ENCODE measurements at places on chromosomes 4 and X. TPM values are rescaled to one million over a fixed set of nuclear protein-coding genes. Genes with fewer than 3 reads are reported as not detected.

DNA sequence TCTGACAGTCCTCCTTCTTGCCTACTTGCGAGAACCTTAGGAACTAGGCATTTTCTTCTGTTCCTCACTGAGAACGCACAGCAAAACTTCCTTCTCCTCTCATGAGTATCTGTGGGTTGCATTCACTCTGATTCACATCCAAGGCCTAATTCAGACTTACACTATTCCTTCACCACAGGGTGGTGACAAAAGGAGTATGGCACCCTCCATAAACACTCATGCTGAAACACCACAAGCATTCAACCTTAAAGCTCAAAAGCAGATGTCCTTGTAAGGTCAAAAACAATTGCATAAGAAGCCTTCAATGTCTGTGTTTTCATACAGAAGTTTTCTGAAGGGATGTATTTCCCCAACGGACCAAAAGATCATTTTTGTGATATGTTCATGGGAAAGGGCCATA is 147.3 kb downstream of the CORIN start:
- no peak for DNase-seq

- peak; percentile 35 for DNase-seq
These were observed 61.3 kb upstream of the CRMP1 start for GRCh38 chr4:5954056-5954760.

- no peak for DNase-seq
These were observed 4.2 kb downstream of the LNX1 start for GRCh38 chr4:53587135-53587534.

DNA sequence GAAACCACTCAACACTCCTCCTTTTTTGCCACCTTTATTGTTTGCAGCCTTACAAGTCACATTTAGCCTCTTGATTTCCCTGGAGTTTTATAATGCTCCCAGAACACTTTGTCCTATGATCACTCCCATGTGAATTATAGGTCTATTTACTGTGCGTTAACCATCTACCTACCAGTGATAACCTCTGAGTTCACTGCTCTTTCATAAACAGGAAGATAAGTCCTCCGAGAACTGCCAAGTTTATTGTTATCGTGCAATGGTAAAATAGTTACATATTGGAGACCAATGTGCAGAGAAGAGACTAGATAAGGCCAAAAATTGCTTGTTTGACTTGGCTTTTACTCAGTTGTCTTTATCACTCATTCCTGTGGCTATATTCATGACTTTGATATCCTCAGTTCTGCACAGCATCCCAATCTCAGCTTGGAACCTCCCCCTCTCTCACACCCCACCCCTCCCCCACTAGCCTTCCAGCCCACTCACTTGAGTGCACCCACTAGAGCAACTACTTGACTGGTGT is 12.9 kb upstream of the NUDT9 start:
- DNase-seq, result no peak

- no peak for DNase-seq
These were observed 1045.6 kb downstream of the GLUD2 start for GRCh38 chrX:122092978-122093377.

DNA sequence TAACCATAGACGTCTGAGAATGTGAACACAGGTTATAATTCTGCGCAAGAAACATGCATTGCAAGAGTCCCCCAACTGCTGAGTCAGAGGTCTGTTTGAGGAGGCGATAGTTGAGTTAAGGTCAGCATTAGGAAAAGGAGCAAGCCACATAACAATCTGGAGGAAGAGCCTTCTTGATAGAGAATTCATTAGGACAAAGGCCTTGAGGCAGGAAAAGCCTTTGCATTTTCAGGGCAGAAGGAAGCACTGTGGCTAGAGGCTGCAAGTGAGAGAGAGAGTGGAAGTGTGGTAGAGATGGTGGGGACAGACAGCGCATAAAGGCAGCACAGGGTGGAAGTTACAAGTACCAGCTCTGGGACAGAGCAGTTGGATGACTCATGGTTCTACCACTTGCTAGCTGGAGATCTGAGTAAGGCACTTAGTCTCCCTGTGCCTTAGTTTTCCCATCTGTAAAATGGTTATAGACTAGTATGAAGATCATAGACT is 125.8 kb upstream of the LNX1 start:
- no peak for DNase-seq

DNA sequence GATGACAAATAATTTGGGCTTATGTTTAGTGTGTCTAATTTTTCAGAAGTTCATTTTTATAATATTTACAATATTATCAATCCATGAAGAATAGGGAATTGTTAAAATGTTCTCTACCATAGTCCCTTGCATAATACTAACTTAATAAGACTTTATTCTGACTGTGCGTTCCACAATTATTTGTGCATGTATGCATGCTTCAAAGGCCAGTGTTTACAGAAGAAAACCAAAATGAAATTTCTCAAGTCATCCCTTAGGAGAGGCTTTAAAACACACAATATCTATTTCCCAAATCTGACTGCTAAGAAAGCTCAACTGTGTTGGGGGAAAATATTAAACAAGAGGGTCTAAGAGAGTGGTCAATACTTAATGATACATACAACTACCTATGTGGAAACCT is 226.3 kb upstream of the ANKRD50 start:
- DNase-seq, result no peak

- peak; percentile 58 for DNase-seq
These were observed 21.9 kb downstream of the FHIP1A start for GRCh38 chr4:151430740-151431457.

- DNase-seq, result no peak
These were observed 90.7 kb upstream of the S100G start for GRCh38 chrX:16559206-16559619.

ESX1 gene
- total RNA-seq, result not detected

DNA sequence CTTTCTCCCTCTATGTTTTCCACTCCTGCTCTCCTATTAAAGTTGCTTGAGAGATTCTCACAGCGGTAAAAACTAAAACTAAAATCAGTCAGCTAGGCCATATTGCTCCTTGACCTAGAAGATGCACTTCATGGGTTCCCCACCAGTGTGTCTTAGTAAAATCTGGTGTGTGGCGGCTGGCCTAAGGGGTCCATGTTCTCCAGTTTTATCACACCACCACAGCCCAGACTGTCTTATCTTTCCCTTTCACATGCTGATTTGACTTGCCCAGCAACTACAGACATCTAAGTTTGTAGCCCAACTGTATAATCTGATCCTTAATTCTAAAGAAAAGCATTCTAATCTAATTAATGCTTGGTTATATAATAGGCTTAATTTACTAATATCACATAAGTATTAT is 68.0 kb downstream of the ATP8A1 start:
- no peak for DNase-seq

- DNase-seq, result no peak
These were observed 88.4 kb upstream of the AFF2 start for GRCh38 chrX:148412006-148412405.

- DNase-seq, result no peak
These were observed 154.4 kb upstream of the KLF3 start for GRCh38 chr4:38509551-38509950.

DNA sequence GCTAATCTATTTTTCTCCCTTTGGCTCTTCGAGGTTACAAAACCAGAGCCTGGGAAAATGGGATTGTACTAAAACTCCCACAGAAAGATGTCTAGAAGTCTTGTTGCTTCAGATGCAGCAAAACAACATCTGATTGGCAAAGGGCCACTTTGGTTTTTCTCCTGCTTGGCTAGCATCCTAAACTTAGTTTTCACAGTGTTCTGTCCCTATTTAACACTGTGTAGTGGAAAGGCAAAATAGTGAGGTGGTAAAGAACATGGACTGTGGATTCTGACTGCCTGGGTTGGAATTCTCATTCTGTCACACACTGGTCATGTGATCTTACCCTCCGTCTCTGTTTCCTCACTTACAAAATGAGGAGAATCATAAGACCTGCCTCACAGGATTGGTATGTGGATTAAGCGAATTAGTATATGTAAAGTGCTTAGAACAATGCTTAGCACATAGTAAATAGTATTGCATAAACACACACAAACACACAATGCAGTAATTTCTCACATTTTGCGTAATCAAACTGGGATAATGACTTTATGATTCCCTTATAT is 23.5 kb downstream of the TIGD2 start:
- no peak for DNase-seq

GRCh38 chr4:65343342-65343741 is 326.9 kb downstream of the EPHA5 start:
- no peak for DNase-seq

DNA sequence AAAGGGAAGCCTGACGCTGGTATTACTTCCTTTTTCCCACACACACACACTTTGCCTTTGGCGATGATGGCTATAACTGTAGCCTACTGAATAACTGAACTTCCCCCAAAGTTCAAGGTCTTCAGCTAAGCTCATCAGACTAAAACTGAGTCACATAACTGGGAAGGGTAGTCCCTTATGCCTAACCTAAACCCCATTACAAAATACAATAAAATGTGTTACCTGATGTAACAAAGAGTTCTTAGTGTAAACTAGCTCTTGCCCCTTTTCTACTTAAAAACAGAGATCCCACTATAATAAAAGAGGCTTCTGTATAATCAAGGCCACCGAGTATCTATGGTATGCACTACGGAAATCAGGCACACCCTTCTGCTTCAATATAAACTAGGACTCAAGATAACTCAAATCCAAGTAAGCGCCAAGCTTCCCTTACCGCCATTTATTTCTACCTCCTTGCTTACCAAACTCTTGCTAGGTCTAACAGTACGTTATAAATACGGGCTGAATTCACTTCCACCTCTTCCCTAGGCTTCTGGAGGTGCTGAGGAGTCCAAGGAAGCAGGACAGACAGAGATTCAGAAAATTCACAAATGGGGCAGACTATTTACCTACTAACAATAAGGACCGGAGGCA is 2.4 kb downstream of the OTUD4 start:
- DNase-seq, result no peak

RHOXF2 gene
- total RNA-seq, result not detected

MMRN1 gene
- not detected for total RNA-seq

DNA sequence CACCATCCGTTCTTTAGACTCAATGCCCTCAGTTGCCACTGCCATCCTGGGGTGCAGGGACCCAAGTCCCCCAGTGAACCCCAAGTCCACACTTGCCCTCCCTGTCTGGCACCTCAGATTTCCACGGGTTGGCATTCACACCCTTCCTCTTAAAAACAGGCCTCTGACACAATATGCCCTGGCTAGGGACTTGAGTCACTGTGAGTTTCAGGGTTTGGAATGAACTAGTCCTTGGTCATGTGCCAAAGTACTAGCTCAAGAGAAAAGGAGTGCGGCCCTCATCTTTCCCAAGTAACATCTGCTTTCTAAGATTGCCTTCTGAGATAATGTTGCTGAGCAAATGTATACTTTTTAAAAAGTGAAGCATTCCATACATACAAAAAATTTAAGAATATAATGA is 134.0 kb downstream of the MID1 start:
- no peak for DNase-seq

GRCh38 chr4:56086073-56086541 is 137.4 kb downstream of the CEP135 start:
- DNase-seq, result peak; percentile 63

DNA sequence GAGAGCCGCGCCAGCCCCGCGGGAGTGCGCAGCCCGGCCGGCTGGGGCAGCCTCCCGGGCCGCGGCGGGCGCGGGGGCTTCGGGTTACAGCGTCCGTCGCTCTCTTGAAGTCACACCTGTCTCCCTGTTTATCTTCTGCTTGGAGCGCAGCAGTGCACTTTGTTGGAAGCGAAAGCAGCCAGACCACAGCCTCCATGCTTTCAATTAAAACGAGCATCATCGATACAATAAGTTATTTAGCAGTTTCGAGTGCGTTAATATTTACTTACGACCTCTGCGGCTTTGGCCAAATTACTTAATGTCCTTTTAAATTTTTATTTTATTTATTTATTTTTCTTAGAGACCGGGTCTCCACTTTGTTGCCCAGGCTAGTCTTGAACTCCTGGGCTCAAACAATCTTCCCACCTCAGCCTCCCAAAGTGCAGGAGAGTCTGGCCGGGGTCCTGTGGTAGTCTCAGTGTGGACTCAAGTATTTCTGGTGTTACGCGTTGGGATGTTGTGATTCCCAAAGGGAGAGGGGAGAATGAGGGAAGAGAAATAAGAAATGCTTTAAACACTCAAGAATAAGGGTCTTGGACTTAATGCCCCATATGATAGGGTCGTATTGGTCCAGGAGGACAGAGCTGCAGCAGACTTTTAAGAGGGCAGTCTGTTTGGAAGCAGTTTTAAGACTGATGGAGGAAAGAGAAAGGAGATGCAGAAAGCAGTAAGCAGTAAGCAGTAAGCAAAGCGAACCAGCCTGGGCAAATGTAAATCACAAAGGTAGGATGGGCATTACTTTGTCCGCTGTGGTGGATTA is 504 bp upstream of the PDLIM3 start:
- no peak for DNase-seq

GPR50 gene
- total RNA-seq, result 0.70 TPM

- no peak for DNase-seq
These were observed 739 bp downstream of the GAK start for GRCh38 chr4:931194-931959.

DNA sequence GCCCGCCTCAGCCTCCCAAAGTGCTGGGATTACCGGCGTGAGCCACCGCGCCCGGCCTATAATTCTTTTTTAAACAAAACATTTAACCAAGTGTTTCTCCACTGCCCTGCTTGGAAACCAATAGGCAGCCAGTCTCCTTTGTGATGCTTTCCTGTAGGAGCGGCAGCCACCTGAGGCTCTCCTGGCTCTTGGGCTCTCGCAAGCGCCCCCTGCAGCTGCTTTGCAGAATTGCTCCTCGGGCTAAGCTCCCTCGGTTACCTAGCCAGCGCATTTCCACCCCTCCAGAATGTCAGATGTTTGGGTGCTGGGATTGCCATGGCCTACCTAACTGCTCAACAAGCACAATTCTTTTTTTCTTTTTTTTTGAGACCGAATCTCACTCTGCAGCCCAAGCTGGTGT is 7.7 kb downstream of the S100P start:
- DNase-seq, result peak; percentile 91

IL13RA1 gene
- 31.2 TPM for total RNA-seq

- no peak for DNase-seq
These were observed 313.9 kb downstream of the CHIC1 start for GRCh38 chrX:73876911-73877310.

DNA sequence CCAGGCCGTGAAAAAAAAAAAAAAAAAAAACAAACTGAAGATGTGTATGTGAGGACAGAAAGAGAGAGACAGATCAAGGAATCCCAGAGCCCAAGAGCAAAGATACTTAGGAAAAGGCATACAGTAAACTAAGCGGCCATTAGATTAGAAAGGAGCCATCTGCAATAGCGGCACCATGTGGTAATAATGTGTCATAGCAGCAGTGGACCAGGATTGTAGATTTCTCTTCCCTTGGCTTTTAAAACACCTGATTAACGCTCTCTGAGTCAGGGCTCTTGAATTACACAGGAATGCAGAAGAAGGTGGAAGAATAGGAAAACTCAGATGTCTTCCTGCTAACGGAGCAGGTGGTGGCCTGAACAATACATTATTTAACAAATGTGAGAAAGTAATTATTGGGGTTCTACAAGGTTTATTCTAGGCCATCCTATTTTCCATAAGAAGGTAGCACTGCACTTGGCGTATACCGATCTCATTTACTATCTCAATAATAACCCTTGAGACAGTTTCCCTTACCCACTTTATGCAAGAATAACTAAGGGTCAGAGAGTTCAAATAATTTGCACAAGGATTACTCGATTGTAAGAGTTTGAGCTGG is 182.7 kb downstream of the KCNIP4 start:
- DNase-seq, result peak; percentile 90

Data from endodermal cell (in vitro differentiated cells).